ENCODE measurements at places on chromosomes 4 and X.

DNA sequence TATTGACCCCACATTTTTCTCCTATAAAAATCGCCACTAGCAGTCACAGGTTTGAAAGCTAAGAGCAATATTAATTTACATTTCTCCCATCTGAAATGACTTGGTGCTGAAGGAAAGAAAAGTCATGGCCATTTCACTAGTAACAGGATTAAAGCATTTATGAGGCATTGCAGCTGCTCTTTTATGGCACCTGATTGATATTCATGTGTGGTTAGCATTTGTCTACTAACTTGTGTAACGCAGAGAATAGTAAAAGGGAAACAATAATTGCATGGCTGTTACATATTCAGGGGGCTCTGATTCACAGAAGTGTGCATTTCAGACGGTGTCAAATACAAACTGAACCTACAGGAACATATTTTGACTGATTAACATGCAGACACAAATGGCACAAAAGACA, 5.2 kb downstream of the PCDH19 start:
- no peak for DNase-seq

- DNase-seq: no peak
Measured at GRCh38 chr4:139469216-139469615, 15.3 kb downstream of the RAB33B start.

GRCh38 chrX:49054073-49054762, 4.6 kb upstream of the CCDC120 start:
- no peak for DNase-seq

- no peak for DNase-seq
Measured at GRCh38 chr4:54643172-54643571, 14.6 kb upstream of the KIT start.

GRCh38 chr4:114688059-114688458, 89.5 kb downstream of the UGT8 start:
- DNase-seq: no peak

DNA sequence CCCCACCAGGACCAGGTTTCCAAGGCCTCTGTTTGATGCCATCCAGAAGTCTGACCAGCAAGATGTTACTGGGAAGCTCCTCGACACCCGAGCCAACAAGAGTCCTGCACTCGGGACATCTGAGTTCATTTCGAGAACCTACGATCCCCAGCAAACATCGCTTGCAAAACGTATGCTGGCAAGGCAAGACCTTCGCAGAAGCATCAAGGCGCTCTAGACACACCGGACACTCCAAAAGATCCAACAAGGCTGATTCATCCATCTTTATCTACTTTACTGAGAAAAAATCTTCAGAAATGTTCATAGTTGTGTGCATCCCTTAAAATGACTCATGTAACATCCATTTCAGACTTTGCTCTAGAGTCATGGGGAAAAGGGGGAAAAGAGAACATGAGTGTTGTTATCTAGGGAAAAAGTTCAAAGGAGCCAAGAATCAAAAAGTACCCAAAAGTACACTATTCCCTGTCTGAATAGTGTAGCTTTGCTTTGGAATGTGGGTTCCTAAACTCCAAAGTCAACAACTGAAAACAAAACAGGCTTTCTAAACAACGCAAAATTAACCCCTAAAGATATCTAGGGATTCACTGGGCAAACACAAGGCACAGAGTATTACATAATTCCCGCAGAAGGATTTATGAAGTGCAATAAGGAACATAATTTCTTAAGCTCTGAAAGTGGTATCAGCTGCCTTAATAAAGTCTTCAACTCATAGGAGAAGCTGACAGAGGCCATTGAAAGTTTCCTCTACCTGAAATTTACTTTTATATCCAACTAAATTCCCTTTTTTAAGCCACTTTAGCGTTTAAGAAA, 1.6 kb downstream of the SH3RF1 start:
- peak; percentile 17 for DNase-seq

GRCh38 chr4:109319156-109319555, 16.7 kb upstream of the COL25A1 start:
- no peak for DNase-seq

DNA sequence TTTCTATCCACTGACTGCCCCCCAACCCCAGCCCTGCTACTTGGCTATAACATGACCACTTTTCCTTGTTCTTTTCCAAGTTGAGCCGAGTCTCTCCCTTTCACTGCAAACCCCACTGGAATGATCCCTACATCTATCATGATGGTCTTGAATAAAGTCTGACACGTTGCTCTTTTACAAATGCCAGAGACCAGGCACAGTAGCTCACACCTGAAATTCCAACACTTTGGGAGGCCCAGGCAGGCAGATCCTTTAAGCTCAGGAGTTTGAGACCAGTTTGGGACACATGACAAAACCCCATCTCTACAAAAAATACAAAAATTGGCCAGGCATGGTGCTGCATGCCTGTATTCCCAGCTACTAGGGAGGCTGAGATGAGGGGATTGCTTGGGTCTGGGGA, 100.9 kb downstream of the WDFY3 start:
- no peak for DNase-seq
